Esophagus squamous epithelium (tissue), 5 donors: ENCODE measurements at places on chromosomes 1 and 21.

DNA sequence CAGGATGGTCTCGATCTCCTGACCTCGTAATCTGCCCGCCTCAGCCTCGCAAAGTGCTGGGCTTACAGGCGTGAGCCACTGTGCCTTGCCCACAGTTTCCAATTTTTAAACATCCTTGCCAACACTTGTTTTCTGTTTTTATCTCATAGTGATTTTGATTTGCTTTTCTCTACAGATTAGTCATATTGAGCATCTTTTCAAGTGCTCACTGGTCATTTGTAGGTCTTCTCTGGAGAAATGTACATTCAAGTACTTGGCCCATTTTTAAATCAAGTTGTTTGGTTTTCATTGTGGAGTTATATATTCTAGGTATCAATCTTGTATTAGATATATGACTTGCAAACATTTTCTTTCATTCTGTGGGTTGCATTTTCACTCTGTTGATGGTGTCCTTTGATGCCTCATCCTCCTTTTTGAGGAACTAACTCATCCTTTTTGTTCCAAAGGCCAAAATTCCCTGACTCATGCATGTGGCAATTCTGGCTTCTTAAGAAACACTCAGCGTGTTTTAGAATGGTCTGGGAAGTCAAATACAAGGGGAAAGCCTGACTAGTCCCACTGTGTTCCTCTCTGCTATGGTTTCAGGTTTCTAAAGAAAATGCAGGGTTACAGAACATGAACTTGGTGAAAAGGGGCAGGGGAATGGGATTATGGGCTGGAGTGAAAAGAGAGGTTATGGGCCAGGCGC is 37.3 kb downstream of the PTAFR start:
- DNase-seq, result no peak

- DNase-seq, result no peak
These were observed 244.2 kb upstream of the HOOK1 start for GRCh38 chr1:59570524-59570923.

GRCh38 chr1:209937996-209938959 is at the start of gene SYT14:
SYT14 (plus strand) TSS chr1:209938217; CDS start chr1:209938265, 48 bp downstream.
- DNase-seq, result no peak

GRCh38 chr1:93681101-93681988 is at the start of gene BCAR3:
BCAR3 (minus strand) TSS chr1:93681837; CDS start chr1:93674930, 6,907 bp downstream.
- no peak for DNase-seq

GRCh38 chr1:76543495-76543894 is 323.8 kb upstream of the ST6GALNAC5 start:
- DNase-seq, result no peak

DNA sequence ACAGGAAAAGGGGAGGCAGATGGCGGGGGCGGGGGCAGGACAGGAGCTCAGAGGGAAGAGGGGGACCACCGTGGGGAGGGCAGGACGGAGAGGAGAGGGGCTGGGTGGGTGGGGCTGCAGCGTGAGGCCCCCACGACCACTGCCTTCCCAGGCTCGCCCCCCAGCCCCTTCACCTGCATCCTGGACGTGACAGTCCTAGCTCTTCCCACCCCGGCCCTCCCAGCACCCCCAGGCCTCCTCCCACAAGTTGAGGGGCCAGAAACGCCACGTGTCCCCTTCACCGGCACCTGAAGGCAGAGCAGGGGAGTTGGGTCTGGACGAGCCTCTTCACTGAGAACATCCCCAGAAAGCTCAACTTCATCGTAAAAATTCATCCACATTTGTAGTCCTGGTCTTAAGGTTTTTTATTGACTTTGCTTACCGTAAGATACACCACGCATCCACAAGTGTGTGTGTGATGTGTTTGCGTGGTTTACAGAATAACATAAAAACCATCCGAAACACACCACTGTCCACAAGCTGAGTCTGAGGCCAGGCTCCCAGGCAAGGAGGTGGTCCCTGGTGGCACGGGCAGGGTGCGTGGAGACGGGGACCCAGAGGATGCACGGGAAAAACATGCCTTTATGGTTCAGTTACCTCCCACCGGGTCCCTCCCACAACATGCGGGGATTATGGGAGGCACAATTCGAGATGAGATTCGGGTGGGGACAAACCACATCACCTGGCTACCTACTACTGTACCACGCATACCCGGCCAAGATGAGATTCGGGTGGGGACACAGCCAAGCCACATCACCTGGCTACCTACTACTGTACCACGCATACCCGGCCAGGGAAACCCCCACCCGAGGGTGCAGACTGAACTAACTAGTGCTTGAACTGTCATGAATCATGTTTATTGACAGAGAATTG is 13.9 kb upstream of the COL18A1 start:
- DNase-seq, result no peak

DNA sequence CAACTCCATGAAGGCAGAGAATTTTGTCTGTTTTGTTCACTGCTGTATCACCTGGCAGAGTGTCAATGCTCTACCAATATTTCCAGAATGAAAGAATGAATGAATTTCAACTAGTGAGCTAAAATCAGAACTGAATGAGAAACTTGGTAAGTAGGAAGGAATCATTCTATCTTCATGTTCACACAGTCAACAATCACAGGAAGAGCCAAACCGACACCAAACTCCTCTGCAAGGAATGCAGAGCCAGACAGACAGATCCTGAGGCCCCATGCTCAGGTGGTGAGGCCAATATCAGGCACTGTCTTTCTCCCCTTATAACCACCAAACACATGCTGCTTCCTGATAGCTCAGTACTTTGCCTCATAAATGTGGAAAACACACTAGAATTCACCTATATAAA is 139.1 kb downstream of the SLC45A1 start:
- no peak for DNase-seq

GRCh38 chr1:27122652-27123051 is 32.3 kb downstream of the SLC9A1 start:
- no peak for DNase-seq

DNA sequence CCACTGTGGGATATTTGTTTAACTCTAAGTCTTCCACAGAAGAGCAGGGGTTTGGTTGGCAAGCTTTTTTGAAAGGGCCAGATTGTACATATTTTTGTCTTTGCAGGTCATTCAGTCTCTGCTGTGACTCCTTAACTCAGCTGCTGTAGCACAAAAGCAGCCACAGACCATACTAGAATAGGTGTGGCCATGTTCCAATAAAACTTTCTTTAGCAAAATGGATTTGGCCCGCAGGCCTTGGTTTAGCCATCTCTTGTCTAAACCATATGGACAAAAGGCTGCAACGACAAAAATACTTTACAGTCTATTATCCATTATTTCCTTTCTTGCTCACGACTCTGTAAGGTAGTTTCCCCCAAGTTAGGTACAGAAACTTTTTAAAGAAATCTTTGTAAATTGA is 60.5 kb downstream of the ESRRG start:
- DNase-seq, result no peak

GRCh38 chr1:117605164-117605773 is 579 bp upstream of the TENT5C start:
- no peak for DNase-seq

GRCh38 chr1:64426681-64427080 is 43.2 kb upstream of the CACHD1 start:
- no peak for DNase-seq

DNA sequence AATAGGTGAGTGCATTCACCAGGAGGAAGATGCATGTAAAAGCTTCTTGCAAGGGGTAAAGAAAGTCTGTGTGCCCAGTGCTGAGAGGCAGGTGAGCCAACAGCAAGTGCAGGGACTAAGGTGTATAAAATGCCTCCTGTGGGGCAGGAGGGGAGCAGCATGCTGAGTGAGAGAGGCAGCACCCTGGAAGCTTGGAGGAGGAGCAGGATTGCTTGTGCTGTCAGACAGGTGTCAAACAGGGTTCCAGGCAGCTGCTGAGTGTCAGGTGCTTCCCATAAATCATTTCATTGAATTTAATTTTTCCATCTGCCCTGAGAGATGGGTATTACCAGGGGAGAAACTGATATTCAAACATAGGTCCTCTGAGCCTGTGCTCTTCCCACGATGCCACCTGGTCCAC is 13.9 kb downstream of the BSND start:
- DNase-seq, result no peak

- DNase-seq, result no peak
These were observed 30.2 kb downstream of the EVI5 start for GRCh38 chr1:92754719-92755050.

DNA sequence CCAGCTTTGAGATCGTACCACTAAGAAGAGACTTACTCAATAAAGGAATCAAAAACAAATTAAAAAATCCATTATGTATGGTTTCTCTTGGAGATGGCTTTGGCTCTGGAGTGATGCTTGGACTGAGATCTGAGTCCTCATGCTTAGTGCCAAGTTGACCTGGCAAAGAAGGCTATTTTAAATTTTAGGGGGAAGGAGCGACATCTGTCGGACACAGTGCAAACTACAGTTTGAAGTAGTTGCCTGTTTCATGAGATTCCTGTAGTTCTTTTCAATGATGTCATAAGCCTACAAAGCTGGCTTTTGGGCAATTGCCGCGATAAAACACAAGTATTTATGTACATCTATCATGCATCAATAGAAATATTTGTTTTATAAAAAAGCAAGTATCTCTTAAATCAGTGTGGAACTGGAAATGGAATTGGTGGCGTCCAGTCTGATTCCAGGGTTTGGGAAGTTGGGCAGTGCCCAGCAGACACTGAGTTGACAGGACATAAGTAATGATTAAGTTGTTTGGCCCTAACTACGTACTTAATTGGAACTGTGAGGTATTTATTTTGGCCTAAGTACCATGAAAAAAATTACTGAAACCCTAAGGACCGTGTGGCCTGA is 50.0 kb downstream of the TBCE start:
- DNase-seq, result no peak

- no peak for DNase-seq
These were observed 39.8 kb downstream of the SLC37A1 start for GRCh38 chr21:42553435-42553834.

DNA sequence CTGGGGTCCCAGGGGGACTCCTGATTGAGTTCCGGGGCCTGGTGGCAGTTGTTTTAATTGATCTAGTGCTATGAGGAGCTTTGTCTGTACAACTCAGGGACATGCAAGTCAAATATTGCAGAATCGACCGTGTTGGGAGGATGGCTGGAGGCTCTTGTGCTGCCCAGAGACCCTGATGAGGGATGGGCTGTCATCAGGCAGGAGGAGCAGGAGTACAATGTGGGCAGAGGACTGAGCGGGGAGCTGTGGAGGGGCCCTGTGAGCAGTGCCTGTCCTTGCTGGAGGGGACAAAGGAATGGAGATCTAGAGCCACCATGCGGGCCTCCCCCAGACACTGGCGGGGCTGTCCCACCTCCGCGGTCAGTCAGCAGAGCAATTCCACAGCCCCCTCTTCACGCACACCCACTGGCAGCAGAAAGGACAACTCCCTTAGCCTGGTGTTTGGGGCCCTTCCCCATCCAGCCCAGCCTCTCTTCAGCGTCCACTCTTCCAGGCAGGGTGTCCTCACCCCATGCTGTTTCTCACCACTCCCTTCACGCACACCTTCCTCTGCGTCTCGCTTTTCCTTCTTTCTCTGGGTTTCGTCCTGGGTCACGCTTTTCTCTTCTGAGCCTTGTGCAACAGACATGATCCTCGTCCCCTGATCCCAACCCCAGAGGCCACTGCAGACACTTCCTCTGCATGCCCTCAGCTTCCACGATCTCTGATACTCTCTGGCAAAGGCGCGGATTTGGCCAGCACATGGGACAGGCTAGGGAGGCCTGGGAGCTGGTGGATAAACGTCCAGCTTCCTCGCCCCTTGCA is 122.6 kb downstream of the GRIK3 start:
- DNase-seq, result no peak

DNA sequence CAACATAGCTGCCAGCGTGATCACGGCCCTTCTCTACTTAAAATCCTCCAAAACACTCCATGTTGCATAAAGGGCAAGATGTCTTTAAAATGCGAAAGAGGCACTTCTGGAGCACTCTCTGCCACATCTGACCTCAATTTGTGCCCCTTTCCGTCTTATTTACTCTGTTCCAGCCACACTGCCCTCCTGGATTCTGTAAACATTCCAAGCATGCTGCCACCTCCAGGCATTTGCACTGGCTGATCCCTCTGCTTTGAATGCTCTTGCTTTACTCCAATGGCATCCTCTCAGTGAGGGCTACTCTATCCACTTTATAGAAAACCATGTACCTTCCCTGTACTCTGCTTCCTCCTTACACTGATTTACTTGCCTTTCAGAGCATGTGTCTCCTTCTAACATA is 5.3 kb upstream of the RGS7 start:
- DNase-seq, result no peak

GRCh38 chr1:232566093-232566492 is 63.8 kb downstream of the SIPA1L2 start:
- no peak for DNase-seq

DNA sequence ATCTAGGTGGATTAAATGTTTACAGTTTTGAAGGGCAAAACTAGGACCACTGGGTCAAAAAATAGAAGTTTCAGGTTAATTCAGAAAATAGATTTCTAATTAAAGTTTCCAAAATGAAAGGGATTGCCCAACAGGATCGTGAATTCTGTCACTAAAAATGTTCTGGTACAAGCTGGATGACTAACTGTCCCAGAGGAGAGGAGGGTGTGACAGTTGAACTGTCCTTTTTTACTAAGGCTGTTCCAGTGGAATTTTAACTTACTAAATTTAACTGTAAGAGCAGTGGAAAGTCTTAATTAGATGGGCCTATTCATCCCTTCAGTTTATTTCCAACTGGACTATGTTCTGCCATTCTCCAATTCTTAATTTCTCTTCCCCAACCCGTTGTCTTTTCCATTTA is 7.2 kb downstream of the SNX7 start:
- no peak for DNase-seq

GRCh38 chr1:121445679-121446078 is 260.9 kb downstream of the SRGAP2C start:
- no peak for DNase-seq

DNA sequence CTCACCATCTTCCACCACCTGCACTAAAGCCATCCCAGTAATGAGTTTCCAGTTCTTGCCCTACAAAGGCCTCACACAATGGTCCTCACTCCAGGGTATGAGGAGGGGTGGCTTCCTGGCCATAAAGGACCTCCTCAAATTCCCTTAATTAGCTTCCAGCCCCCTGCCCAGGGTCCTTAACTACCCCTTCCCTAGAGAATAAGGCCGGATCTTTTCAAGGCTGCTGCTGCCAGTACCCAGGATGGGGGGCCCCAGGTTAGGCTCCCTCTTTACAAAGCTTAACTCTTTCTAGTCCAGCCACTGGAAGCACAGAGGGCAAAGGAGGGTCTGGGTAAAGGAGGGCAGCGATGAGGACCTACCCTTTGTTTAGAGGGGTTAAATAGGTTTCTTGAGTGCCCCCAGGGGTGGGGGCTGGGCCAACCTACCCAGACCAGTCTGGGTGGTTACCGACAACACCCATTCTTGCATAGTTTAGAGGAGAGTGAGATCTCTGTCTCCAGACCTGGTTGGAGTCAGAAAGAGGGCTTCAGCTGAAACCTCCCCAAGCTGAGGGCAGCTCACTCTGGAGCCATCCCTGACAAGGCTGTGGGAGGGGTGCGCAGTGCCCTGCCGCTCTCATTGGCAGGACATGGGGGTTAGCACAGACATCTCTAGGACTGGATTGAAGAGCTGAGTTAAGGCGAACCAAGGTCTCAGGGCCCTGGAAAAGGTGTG is 7.1 kb downstream of the BLACAT1 start:
- DNase-seq, result no peak

DNA sequence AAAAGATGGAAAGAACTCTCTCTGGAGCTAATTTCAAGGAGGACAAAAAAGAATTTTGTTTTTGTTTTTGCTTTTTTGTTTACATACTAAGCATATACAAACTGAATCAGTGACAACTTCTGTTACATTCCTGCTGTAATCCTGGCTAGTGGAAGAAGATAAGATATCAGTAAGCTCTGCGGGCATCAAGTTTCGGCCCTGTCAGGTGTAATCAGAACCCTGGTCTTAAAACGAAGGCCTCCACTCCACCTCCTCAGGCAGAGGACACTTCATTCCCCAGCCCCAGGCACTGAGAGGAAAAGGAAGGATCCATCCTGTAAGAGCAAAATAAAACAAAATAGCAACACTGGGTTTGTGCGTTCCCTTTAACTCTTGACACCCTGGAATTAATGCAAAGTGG is 88.9 kb upstream of the ARHGAP29 start:
- DNase-seq, result no peak
